Ecto neural progenitor cell (in vitro differentiated cells): ENCODE measurements at places on chromosomes 7 and 10.

DNA sequence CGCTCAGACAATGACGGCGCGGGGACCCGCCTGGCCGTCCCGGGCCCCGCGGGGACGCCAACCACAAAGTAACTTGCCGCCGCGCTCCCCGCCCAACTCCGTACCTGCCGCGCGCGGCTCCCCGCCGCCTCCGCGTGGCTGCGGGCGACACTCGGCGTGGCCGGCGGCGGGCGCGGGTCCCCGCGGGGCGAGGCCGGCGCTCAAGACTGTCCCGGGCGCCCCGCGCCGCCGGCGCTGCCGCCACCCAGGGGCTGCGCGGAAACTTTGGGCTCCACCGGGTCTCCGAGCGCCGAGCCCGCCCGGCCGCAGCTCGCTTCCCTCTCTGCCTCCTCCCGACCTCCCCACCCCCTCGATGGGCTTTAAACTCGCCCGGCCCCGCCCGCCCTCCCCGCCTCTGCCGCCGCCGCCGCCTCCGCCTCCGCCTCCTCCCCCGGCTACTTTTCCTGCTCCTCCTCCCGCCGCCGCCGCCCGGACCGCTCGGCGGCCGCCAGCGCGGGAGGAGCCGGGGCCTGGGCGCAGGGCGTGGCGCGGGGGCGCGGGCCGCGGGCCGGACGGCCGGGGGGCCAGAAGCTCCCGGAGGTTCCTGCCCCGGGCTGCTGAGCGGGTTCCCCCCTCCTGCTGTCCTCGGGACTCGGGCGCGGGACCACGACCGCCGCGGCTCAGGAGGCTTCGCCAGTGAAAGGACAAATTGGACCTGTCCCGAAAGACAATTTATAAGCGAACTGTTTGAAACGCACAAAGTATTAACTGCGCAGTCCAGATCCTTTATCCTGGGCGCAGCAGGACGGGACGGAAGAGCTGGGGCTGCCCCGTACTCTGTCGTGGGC, 10.6 kb upstream of the GRB10 start:
- DNase-seq: peak; percentile 78

GRCh38 chr7:156127166-156128134, 315.2 kb upstream of the SHH start:
- no peak for DNase-seq

DNA sequence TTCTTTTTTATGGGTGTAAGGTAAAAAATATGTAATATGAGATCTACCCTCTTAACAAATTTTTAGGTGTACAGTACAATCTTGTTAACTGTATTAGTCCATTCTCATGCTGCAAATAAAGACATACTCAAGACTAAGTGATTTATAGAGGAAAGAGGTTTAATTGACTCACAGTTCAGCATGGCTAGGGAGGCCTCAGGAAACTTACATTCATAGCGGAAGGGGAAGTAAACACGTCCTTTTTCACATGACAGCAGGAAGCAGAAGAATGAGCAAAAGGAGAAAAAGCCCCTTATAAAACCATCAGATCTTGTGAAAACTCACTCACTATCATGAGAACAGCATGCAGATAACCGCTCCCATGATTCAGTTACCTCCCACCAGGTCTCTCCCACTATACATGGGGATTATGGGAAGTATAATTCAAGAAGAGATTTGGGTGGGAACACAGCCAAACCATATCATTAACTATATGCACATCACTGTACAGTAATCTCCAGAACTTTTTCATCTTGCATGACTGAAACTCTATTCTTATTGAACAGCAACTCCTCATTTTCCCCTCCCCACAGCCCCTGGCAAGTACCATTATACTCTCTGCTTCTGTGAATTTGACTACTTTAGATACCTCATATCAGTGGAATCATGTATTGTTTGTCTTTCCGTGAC, 127.4 kb downstream of the WNT2 start:
- DNase-seq: no peak

GRCh38 chr10:124744102-124745050, at the start of gene FAM53B:
Gene FAM53B (minus strand): TSS chr10:124744378. CDS start chr10:124706713, 37,665 bp downstream.
- DNase-seq: peak; percentile 89

GRCh38 chr10:97849103-97849686, 448 bp upstream of the GOLGA7B start:
- DNase-seq: no peak

DNA sequence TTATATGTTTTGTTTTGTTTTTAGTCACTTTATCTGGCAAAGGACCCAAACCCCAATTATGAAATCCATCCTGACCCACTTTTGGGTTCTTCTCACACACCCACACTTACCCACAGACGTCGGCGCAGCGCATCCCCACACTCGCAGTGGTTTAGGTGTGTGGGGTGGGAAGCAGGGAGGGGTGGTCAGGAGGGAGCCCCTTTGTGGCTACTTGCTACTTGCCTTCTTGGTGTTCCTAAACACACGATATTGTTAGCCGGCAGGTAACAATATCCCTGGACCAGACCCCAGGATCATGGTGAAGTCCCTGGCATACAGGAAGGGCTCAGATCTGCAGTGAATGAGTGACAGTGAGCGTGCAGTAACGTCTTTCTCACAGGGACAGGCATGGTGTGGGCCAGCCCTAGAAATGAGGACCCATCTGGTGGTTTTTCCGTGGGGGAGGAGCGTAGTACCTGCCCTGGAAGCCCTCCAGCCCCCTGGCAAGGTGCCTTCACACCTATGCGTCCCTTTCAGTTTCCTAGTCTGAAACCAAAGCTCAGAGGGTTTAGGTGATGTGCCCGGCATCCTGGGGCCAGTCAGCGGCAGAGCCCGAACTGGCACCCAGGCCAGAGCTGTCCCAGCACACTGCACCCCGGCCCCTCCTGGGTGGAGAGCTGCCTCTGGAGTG, 4.4 kb downstream of the SPOCK2 start:
- no peak for DNase-seq

DNA sequence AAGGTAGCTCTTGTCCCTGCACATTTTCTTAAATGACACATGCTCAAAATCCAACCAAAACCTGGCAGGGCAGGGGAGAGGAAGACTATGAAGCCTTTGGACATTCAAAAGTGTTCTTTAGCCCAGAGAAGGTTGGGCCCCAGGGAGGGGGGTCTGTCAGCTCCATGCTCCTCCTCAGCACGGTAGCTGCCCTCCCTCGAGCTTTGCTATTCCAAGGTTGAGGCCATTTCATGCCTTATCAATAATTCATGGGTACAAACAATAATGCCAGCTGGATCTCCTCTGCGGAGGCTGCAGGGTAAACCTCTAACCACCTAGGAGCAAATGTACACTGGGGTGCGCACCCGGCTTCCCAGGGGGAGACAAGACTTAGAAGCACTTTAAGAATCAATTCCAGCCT, 61.5 kb downstream of the SLIT1 start:
- DNase-seq: no peak

DNA sequence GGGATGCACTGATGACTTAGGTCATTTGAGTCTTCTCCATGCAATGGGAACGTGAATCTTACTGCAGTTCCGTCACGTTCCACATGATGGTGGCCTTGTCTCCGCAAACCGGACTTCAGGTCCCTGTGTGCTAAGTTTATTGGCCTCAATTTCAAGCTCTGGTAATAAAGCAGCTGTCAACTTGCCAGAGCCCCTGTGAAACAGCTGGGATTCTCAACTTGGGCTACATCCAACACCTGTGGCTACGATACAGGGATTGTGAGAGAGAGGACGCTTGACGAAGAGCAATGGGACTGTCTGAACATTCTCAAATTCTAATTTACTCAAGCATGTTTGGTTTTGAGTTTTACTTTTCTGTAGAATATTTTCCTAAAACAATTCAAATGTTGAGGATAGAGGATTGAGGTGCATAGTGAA, 174.2 kb downstream of the PTN start:
- peak; percentile 71 for DNase-seq

DNA sequence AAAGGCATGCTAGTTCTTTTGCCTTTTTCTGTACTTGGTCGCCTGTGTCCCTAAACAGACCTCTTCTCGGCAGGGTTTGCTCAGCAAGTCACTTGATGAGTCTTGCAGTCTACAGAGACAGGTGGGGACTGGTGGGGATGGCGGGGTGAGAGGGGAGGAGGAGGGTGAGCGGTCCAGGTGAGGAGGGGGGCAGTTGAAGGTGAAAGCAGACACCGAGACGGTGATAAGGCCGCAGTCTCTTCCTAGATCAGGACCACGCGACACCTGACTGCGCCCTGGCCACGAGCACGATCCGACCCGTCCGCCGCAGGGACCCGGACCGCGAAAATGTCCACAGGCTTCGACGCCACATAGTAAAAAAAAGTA, 566 bp downstream of the ASNS start:
- no peak for DNase-seq

GRCh38 chr7:132436121-132436520, 140.1 kb downstream of the PLXNA4 start:
- DNase-seq: no peak

DNA sequence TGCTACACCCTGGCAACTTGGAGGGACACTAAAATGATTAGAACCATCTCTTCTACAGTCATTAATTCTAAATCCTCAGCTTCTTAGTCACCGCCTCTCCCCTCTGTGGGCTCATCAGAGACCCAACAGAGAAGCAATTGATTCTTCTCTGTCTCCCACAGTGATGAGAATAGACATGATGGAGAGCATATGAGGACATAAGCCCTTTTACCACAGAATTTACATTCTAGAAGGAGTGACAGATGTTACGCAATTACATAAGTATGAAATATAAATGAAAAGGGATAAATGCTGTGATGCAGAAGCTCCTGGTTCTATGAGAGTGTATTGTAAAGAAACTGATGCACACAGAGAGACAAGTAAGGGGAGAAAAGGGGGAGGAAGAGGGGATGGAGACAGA, 18.1 kb upstream of the ABCB5 start:
- DNase-seq: no peak

GRCh38 chr10:116007256-116007891, 265.6 kb downstream of the GFRA1 start:
- no peak for DNase-seq

DNA sequence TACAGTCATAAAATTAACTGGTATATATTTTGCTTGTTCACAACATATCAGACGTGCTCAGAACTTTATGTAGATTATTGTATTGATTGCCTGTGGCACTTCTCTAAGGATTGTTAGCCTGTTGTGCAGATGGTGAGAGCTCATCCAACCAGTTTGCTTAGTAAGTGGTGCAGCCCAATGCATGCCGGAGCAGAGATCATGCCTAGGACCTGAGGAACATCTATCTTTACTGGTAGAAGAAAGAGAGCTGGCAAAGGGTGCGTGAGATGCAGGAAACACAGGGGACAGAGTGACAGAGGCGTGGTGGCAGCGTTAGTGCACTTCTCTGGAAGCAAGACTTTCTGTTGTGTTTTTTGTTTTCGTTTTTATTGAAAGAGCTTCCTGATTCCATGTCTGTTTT, 35.9 kb downstream of the CCM2 start:
- no peak for DNase-seq

DNA sequence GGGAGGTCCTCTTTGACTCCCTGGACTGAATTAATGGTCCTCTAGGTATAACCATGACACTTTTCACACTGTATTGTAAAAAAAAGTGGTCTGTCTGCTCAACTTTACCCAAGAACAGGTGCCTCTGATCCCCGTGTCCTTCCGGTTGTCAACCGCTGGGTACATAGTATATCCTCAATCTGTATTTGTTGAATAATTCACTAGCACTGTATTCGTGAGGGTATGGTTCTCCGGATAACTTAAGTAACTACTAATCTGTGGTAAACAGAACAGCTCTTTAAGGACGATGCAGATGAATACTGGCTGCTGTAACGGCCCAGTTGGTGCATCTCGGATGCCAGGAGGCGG, 472 bp upstream of the ADAM22 start:
- no peak for DNase-seq
